Activated T-helper 1 cell treated with Interleukin-2 at 50 U/mL for 16 hours (primary cell): ENCODE measurements at places on chromosomes 3 and 15.

DNA sequence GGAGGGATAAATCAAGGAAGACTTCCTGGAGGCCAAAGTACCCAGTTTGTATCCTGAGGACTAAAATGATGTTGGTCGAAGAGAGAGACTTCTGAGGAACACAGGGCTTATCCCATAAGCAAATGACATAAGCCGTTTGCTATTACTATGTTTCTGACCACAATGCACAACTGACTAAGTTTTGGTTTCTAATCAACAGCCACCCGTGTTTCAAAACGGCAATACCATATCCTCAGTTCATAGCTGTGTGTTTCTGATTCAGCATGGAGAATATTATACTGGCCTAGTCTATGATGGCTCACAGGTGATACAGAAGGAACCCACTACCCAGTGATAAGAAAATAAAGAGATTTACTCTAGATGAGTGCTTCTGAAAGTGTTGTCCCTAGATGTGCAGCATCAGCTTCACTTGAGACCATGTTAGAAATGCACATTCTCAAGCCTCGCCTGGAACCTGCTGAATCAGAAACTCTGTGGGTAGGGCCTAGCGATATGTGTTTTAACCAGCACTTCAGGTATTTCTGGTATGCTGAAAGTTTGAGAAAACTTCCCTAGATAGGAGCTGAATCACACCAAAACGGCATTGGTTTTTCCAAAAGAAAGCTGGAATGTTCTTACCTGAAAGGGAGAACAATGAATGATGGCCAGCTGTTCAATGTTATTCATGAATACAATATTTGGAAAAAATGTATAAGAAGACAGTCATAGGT lies 639.7 kb upstream of the NR2F2 start:
- no peak for DNase-seq

- no peak for DNase-seq
Measured at GRCh38 chr15:80343554-80343992, 60.6 kb upstream of the ARNT2 start.

DNA sequence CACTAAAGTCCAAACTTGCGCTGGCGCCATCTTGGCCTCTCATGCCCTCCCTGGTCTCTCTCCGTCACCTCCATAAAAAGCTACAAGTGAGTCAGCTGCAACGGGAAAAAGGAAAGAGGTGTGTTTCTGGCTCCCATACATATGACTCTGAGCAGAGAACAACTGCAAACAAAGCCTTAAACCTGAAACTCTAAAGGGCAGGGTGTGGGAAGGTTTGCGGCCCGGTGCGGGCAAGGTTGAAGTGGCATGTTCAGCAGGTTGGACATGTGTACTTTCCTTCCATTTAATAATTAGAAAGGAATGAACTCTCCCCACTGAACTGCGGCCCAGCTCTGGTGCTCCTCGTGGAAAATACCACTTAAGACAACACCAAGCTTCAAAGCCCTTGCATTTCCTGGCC lies 59.0 kb upstream of the PPARG start:
- DNase-seq: no peak

DNA sequence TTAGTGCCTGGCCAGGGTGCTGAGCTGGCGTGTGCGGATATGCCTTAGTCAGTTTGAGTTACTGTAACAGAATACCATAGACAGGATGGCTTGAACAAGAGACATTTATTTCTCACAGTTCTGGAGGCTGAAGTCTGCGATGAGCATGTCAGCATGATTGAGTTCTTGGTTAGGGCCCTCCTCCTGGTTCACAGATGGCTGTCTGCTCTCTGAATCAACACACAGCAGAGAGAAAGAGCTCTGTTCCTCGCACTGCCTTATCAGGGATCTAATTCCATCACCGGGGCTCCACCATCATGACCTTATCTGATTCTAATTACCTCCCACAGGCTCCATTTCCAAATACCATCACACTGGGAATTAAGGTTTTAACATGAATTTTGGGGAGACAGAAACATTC lies 386.6 kb upstream of the DPH6 start:
- no peak for DNase-seq

GRCh38 chr3:52609316-52609815 lies 73.0 kb downstream of the UQCC5 start:
- no peak for DNase-seq

GRCh38 chr15:61275901-61276300 lies 46.8 kb upstream of the RORA start:
- no peak for DNase-seq

DNA sequence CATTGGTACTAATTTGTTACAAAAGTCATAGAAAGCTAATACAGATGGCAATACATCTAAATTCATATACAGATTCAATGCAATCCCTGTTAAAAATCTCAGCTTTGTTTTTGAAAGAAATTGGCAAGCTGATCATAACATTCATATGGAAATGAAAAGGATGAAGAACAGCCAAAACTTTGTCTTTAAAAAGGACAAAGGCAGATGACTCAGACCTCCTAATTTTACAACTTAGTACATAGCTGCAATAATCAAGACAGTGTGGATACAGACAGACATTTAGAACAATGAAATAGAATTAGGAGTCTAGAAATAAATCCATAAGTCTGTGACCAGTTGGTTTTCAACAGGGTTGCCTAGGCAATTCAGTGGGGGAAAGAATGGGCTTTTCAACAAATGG lies 63.3 kb downstream of the AQP9 start:
- no peak for DNase-seq

DNA sequence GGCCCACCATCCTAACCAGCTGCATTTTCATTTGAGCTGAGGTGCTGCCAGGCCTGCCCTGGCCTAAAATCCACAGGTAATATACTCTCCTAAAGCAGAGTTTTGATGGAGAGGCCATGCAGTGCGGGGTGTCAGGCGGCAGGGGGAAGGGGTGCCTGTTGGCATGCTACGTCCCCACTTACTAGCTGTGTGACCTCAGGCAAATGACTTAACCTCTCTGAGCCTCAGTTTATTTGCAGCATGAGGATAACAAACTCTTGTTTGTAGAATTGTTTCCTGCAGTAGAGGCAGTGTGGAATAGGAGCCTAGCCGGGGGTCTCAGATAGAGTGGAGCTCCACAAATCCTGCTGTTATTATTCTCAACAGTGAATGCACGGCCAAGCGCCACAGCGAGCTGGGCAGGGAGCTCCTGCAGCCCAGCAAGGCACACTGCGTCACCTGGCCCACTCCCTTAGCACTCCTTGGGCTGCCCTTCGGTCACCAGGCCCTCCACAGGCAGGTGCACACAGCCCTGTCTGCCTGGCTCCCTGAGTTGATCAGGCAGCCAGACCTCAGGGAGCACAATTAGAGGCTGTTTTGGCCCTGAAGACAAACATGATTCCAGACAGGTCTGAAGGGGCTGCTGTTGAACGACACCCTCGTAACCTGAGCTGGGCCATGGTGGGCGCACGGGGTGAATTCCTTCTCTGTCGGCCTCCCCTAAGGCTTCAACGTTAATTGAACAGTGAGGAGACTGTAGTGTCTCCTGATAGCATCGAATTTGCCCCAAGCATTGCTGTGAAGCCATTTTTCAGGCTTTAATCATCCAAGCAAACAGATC lies 248.8 kb upstream of the LYSMD4 start:
- no peak for DNase-seq

DNA sequence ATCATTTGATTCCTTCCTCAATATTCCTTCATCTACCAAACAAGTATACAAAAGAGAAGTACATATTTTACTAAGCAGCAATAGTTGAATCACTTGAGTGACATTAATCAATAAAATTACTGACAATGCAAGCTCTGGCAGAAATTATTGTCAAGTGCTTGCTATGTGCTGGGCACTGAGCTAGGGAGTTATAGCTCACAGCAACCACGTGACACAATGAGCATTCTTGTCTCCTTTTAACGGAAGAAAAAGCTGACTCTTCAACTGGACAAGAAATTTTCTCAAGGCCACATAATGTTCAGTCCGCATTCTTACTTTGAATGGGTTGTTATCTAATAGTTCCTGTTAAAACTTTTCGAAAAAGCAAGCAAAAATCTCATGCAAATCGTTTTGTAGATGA lies 500.1 kb downstream of the PYDC2 start:
- DNase-seq: no peak

DNA sequence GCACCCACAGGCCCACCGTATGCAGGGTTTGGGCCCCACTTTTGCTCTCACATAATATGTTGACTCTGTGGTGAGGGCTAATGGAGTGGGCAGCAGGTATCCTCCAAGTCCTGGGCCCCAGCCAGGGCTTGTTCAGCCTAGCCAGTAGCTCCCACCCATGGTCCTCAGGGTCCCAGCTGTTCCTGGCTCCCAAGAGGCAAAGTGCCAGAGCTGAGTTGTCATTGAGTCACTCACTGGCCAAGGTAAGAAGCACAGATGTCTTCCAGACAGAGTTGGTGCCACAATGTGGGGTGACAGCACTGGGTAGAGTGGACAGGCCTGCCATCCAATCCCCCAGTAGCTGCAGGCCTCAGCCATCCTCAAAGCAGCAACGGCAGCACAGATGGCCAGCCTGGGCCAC lies 4.3 kb downstream of the SHF start:
- no peak for DNase-seq

- no peak for DNase-seq
Measured at GRCh38 chr3:31614162-31614921, 81.6 kb downstream of the STT3B start.

- DNase-seq: no peak
Measured at GRCh38 chr3:170909129-170909903, 879 bp upstream of the EIF5A2 start.

DNA sequence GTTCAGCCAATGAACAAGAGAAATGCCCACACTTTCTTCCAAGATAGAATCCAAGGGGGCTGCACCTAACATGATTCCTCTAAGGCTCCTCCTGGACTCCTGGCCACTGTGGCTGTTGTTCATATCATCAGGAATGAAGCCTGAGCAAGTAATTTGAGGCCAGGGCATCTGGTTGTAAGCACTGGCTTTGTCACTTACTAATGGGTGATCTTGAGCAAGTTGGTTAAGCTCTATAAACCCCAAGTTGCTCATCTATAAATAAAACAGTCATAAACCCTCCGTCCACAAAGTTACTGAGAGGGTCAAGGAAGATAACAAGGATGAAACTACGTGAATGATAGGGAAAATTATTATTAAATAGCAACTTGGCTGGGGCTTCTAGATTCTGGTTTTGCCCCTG lies 58.3 kb downstream of the CDC25A start:
- no peak for DNase-seq

- DNase-seq: no peak
Measured at GRCh38 chr15:60137711-60138396, 133.7 kb downstream of the FOXB1 start.

DNA sequence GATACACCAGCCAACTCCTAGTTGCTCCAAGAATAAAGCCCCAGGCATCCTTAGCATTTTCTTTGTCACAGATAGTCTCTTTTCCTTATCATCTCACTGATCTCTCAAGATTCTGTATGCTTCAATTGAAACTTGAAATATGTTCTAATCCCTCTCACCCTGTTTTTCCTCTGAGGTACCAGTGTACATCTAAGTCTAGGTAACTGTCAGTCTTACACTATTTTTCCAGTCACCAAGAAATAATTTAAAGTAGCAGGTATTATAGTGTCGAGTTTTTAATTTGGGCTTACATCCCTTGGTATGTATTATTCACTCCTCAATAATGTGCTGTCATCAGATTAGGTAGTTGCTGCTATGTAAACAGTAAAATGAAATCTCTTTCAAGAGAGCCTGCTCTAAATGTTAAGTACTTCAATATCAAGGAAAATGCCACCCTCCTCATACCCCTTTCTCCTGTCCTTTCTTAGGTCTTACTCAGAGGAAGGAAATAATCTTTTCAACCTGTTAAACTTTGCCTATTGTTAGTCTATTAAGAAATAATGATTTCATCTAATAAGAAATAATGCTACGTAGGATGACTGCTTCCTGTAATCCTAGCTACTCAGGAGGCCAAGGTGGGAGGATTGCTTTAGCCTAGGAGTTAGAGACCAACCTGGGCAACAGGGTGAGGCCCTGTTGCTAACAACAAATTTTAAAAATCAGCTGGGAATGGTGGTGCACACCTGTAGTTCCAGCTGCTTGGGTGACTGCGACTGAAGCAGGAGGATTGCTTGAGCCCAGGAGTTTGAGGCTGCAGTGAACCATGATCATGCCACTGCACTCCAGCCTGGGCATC lies 39.8 kb downstream of the TSC22D2 start:
- DNase-seq: no peak

DNA sequence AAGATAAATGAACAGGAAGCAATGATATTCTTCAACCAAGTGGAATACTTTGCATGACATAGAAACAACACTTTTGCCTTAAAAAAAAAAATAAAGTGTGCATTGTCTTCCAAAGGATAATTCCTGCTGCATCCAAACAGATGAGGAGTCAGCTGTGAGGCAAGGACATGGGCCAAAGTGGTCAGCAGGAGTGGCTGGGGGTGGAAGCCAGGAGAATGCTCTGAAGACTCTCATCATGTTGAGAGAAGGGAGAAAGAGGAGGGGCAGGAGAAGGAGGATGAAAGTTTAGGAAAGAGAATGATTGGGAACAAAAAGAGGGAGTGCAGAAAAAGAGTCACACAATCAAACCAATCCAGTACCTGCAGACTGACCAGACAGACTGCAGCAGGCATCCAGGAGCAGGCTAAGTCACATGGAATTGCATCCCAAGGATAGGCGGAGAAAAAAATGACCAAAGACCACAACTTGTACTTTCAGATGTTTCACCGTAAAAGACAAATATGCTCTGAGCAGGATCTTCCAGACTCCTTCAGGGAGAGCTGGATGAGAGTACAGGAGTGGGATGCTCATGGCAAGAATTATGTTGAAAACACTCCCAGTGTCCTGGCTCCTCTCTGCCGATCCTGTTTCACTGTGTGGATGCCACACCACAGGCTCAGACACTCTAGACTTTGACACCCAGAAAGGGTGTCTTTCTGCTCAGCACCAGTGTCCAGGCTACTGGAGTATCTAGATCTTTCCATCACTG lies 11.9 kb downstream of the ABI3BP start:
- no peak for DNase-seq

DNA sequence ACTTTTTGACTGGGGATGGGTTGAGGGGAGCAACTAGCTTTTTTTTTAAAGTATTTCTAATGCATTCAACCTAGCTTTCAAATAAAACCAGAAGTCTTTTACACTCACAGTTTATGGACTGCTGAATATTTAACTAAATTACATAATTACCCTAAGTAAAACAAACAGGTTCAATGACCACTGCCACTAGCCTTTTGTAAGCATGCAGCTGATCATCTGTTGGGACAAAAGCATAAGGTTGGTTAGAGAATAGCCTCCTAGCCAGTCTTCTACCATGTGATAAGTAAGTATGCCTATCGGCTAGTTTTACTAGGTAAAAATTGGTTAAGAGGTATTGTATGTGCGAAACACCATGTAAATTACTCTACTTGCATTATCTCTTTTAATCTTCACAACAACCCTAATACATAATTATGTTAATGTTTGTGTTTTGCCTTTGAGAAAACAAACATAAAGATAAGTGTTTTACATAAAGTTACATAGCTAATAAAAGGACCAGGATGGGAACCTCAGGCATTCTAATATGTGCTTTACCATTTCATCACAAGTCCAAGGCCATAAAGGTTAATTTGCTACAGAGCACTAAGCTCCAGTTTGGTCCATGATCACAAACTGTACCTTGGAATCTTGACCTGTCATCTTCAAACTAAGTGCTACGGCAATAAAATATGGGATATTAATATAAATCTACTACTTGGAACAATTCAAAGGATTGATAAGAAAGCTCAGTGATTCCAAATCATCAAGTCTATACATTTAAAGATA lies 13.2 kb downstream of the PFN2 start:
- no peak for DNase-seq

GRCh38 chr3:4411236-4411635 lies 55.8 kb downstream of the SUMF1 start:
- DNase-seq: no peak
